Activated CD8-positive, alpha-beta memory T cell treated with anti-CD3 and anti-CD28 coated beads for 24 hours (primary cell): ENCODE measurements at places on chromosomes 6 and 20.

GRCh38 chr20:21577551-21577950, 63.7 kb upstream of the NKX2-2 start:
- no peak for DNase-seq

DNA sequence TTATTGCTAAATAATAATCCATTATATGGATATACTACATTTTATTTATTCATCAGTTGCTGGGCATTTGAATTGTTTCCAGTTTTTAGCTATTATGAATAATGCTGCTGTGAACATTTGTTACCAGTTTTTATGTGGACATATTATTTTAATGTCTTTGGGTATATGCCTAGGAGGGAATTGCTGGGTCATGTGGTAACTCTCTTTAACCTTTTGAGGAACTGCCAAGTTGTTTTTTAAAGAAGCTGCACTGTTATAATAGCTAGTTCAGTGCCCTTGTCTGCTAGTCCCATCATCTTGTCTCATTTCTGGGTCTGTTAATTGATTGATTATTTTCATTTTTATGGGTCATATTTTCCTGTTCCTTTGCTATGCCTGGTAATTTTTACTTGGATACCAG, 56.3 kb downstream of the FOXO3 start:
- no peak for DNase-seq

DNA sequence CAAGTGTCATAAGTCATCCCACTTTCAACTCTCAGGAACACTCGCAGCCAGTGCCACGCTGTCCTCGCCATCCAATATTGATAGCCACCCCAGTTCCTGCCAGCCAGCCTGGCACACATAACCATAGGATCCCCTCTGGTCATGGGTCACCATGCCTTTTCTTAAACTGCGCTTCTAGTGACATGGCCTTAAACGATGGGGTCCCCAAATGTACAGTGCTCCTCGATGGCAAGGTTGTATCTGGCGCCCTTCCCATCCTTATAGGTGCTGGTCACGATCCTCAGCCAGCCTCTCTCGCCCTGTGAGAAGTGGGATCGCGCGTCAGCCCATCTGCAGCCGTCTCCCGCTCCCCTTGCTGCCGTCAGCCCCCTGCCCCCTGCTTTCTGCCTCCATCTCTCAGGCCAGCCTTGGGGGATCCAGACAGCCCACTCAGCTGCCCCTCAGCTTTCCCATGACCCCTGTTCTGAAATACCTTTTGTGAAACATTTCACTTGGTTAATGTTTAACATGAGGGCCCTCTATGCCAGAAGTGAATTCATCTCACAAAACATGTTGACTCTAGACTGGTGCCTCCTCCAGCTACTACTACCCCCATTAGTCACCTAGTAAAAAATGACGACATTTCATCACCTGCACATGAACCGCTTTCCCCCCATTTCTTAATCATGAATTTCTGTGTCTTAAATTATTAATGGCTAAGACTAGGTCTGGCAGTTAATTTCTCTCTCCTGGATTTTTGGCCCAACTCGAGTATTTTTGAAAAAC, 11.4 kb downstream of the CTSZ start:
- no peak for DNase-seq

GRCh38 chr6:112690497-112691202, 343.5 kb downstream of the RFPL4B start:
- no peak for DNase-seq

DNA sequence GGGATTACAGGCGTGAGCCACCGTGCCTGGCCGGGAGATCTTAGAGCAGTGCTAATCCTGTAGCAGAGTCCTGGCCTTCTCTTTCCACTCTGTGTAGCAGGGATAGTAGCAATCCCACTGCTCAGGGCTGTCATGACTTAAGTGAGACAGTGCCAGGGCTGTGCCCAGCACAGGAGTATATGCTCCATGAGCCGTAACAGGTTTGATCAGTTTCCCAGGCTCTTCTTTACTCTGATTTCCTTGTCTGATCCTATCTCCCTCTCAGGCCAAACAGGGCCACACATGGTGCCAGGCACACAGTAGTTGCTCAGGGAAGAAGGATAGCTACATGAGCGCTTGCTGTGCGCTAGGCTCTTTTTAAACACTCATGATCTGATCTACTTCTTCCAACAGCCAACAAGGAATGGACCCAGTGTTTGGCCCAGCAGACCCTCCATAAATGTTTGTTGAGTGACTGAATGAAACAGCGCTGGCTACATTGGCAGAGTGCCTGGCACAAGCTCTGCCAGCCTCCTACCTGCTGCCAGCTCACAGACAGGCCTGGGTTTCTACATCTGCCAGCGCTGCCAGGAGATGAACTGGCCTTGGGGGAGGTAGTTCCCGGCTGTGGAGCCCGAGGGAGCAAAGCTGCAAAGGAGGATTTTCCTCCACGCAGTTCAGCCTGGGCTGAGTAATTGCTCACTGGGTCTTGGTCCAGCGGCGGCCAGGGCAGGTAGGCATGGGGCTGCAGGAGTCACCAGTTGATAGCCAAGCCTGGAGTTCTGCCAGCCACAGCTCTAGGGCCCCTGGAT, 36.9 kb downstream of the SNAI1 start:
- no peak for DNase-seq

DNA sequence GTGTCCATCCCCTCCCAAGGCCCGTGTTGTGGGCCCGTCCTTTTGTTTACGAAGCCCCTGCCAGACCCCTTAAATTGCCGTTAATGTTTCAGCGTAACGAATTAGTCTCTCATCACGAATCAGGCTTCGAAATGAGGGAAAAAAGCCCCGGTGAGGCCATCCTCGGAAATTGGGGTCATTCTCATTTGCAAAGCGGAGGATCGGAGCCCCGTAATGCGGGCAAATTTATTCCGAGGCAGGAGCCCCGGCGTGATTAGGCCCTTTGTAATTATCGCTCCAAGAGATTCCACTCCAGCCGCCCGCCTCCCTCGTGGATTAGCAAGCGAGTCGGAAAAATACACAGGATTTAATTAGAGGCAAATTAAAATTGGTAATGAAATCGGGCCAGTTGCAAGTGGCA, 44.9 kb upstream of the MDFI start:
- no peak for DNase-seq

GRCh38 chr6:36933102-36933501, 21.4 kb upstream of the PI16 start:
- DNase-seq, result no peak

GRCh38 chr20:63545814-63546213, 1.7 kb downstream of the SRMS start:
- DNase-seq, result no peak

DNA sequence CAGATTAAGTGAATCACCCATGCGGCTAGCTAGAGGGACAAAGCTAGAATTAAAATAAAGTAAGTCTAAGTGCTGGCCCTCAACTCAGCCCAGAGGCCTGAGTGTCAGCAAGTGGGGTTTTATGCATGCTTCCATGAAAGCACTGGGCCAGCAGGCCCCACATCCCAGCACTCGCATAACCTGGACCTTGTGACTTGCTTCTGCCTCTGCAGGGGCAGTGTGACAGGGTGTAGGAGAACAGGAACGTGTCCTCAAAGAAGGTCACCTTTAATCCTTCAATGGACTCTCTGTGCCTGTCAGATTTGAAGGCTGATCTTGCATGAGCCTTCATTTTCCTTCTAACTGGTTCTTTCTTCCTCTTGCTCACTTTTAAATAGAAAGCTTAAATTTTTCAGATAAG, 183.4 kb downstream of the ALDH8A1 start:
- DNase-seq, result no peak

GRCh38 chr6:113860181-113860955, 3.2 kb downstream of the MARCKS start:
- no peak for DNase-seq

DNA sequence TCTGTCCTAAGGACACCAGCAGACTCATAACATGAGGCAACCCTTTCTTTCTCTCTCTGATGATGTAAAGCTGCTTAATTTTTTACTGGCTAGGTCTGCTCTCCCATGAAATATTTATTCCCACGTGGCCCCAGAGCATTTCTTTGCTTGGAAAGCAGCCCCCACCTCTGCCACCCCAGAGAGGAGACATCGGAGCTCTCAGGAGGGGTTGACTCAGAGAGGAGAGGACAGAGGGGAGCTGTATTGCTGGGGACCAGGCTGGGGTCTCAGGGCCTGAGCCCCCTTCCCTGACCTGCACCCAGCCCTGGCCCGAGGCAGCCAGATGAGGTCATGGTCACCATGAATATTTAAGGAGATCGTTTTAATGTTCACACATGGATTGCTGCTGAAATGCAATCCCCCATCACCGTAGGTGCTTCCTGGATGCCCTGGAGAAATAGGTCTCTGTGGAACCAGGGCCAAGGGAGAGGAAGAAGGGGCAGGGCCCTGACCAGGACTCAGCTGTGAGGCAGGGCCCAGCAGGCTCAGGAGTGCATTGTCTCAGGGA, 117.5 kb downstream of the DLL1 start:
- peak; percentile 41 for DNase-seq

- no peak for DNase-seq
These were observed 46.8 kb downstream of the MAP7 start for GRCh38 chr6:136503303-136504029.

- peak; percentile 88 for DNase-seq
These were observed 88.0 kb downstream of the FAM217A start for GRCh38 chr6:3990692-3991491.

GRCh38 chr20:55746723-55747122, 258.6 kb downstream of the CBLN4 start:
- DNase-seq, result no peak

GRCh38 chr20:60031107-60031506, 72.9 kb downstream of the CDH26 start:
- DNase-seq, result no peak
